ENCODE measurements at places on chromosomes 5 and 9.

- DNase-seq = no peak
Measured at GRCh38 chr9:114115654-114116125, 16.6 kb upstream of the KIF12 start.

- no peak for DNase-seq
Measured at GRCh38 chr5:51573835-51574234, 190.6 kb downstream of the ISL1 start.

GRCh38 chr5:112479418-112479817 lies 60.3 kb upstream of the EPB41L4A start:
- DNase-seq = peak; percentile 14

GRCh38 chr9:130680836-130681768 lies 12.5 kb upstream of the EXOSC2 start:
- peak; percentile 92 for DNase-seq

DNA sequence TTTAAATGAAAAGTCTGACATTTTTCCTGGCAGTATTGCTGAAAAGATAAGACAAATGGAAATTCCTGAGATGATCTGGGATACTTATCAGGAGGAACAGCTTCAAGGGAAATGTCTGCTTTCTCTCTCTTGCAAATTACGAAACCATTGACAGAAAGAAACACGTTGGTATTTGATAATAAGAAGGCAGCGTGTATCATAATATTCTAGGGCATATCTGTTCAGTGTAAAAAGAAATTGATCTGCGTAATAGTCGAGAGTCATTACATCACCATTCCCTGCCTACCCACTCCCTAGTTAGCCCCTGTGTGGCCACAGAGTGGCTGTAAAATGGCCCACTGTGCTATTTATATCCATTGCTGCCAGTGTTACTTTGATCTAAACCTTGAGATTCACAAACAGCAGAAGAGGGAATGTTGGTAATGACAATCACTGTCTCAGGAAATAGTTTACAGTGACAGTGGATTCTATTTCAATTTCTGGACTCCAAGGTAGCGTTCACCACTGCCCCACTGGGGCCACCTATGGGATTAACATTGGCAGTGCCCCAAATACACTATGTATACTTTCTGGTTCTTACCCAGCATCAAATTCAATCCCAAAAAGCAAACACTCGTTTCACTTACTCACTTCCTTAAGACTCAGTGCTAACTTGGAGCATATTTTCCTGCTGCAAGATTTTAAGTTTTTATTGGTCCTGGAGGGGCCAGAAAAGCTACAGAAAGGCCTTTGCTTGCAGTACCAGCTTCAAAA lies 133.4 kb upstream of the GAS1 start:
- DNase-seq = no peak
